ENCODE measurements at places on chromosomes 12 and 14.

DNA sequence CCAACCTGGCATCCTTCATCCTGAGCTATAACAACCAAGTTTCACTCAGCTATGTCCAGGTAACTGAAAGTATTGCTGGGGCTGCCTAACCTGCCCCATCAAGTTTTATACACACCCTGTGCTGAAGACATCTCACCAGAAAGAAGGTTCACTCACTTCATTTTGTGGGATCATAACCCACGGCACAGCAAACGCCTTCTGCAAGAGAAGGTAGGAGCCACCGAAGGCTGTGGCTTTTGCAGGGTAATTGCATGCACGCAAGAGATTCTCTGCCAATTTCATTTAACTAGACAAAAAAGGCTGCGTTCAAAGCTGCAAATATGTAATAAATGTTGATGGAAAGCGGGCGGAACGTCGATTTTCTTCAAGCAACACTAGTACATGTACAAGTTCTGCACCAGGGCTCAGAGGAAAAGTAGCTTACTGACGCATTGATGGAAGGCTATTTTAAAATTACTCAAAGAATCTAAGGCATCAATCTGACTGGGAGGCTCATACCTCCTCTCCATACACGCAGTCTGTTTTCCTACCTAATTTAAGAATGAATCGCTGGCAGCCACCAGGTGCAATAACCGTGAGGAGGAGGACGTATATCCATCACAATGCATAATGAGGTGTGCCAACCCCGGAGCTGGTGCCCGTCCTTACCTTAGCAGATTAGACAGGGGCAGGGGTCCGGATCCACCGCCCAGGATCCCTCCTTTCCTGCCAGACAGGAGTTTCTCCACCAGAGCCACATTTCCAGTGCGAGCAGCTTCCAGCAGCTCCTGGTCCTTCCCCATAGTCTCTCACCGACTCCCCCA, 1.1 kb downstream of the ANKS1B start:
- no peak for DNase-seq

GRCh38 chr12:68349921-68350606, 17.9 kb upstream of the MDM1 start:
- DNase-seq, result no peak

DNA sequence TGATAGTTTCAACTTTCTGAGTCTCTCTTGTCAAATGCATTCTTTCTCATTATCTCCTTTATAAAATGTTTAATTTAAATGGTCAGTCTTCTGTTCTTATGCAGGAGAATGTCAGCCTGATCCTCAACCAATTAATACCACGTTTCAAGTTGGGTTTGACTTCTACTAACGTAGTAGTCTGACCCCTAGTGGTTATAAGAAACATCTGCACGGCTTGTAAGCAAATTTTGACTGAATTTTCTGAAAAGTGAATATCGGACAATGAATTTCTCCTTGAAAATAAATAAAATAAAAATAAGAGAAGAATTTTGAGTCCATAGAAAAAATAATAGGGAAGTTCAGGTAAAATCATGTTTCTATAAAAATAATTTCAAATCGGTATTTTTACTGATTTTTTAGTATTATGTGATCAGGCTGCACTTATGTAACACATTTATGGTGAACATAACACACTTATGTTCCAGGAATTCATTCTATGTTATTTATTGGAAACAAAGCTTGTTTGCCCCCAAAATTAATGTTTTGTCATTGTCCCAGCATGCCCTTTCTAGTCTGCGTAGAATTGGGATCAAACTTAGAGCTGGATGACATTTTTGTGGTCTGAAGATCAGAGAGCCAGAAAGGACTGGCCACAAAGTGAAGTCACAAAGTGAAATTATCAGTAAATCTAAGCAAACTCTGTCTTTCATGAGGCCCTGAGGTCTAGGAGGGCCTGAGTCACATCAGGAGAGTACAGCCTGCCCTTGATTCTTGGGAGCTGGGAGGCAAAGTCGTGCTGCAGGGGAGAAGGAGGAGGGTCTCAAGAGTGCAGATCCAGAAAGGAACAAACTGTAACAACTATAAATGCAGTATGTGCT, 101.2 kb upstream of the STXBP6 start:
- DNase-seq, result no peak

DNA sequence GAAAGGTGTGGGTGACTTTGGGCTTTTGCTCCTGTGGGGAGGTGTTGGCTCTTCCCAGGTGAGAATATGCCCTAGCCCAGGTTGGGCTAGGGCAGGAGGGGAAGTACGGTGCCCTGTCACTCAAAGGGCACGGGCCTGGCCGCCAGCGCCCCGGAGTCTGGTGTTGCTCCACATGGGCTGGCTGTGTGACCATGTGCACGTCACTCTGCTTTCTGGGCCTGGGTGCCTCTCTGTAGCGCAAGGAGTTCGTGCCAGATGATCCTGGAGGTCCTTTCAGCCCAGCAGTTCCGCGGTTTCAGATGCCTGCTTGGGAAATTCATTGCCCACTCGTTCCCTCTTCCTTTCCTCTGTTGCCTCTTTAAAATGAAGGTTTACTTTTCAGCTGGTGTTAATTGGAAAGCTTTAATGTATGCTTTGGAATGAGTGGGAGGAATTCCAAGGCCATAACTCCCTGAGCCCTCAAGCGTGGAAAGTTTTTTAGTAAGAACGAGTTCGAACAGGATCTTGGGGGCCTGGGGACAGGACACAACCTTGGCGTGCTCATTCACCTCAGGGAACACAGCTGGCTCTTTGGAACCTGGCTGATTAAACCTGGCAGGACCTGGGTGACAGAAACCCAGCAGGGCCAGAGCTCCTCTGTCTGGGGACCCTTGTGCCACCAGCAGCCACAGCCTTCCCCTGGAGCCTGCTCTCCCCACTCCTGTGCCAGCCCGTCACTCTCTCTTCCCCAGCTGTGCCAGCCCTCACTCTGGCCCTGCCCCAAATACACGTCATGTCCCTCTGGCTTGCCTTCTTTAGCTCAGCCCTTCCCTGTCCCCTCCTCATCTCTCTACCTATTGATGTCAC, 42.8 kb downstream of the TSPAN9 start:
- no peak for DNase-seq

- DNase-seq, result no peak
Measured at GRCh38 chr12:108129017-108129812, at the start of gene WSCD2. TSS of gene WSCD2 (plus strand) at chr12:108129288. CDS start at chr12:108195833, 66,545 bp downstream.

GRCh38 chr12:5627053-5627630, 195.2 kb downstream of the NTF3 start:
- no peak for DNase-seq

GRCh38 chr12:51687177-51687576, 96.1 kb downstream of the SCN8A start:
- DNase-seq, result no peak

DNA sequence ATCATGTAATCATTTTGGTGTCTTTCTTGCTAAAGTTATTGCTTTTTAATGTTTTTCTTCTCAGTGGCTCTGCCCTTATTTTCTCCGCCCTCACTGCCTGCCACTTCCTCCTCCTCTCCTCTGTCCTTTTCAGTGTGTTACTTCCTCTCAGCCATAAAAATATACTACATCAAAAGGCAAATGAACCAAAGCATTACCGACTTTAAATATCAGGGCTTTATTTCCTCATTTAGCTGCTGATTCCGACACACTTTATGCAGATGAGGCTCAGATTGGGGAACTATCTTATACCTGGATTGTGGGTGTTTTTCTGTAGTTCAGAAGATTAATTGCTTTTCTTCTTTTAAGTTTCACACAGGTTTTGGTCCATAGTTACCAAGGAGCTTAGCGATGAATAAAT, 118.1 kb downstream of the CMAS start:
- no peak for DNase-seq

GRCh38 chr12:28349196-28349595, 158.9 kb downstream of the CCDC91 start:
- DNase-seq, result no peak

GRCh38 chr14:92316937-92317336, 6.0 kb upstream of the SLC24A4 start:
- no peak for DNase-seq

- DNase-seq, result no peak
Measured at GRCh38 chr12:38477340-38478090, 160.9 kb downstream of the ALG10B start.

GRCh38 chr14:72611506-72611905, 282.4 kb downstream of the DPF3 start:
- no peak for DNase-seq

DNA sequence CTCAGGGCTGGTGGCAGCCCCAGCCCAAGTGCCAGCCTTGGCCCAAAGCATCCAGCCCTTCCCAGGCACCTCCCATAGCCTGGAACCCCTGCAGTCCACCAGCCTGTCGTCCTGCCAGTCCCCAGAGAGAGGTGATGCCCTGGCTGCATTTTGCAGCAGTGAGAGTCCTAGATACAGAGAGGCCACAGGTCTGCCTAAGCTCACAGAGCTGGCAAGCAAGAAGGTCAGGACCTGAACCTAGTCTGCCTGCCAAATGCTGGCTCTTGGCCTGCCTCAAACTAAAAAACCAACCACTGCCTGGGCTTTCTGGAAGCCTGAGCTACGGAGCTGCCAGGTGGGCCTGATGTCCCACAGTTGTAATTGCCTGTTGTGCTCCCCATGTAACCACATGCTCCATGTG, 164.9 kb downstream of the PHETA1 start:
- DNase-seq, result no peak

GRCh38 chr14:52312931-52313355, 1.2 kb upstream of the PTGER2 start:
- DNase-seq, result no peak

DNA sequence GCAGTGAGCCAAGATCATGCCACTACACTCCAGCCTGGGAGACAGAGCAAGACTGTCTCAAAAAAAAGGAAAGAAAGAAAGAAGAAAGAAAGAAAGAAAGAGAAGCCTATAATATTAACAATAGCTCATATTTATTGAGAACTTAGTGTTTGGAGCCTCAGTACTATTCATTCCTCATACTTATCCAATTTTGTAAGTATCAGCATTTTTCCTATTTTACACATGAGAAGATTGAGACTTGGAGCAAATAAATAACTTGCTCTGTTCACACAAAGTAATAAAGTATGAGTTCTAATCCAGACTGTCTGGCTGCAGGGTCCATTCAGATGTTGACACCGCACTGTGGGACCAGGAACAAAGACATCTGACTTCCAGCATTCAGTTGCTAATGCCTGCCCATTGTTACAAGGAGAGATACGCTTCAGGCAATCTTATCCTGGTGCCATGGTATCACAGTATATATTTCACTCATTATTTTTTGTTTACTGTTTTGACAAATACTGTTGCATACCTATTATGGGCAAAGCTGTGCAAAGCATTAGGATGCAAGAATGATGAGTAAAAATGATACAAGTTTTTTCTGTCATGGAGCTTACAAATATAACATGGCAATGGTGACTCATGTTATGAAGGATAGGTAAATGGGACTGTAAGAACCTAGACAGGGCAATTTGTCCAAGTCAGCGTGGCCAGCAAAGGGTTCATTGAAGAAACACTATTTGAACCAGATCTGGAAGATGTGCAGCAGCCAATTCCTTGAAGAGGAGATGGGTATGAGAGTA, 21.4 kb upstream of the TMTC2 start:
- DNase-seq, result no peak

DNA sequence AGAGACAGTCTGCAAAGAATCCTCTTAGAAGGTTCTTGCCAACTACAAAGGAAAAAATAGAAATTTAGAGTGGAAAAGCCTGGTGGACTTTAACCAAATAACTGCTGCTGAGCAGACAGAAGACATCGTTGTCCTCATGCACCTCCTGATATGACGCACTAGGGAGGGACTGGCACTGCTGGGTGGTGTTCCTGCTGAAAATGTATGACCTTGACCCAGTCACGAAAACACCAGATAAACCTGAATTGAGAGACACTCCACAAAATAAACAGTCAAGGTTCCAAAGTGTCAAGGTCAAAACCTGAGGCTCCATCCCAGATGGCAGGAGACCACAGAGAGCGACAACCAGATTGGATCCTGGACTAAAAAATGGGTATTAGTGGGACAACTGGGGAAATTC, 61.9 kb downstream of the CHGA start:
- no peak for DNase-seq

- DNase-seq, result no peak
Measured at GRCh38 chr12:58725400-58726105, 194.8 kb downstream of the LRIG3 start.

DNA sequence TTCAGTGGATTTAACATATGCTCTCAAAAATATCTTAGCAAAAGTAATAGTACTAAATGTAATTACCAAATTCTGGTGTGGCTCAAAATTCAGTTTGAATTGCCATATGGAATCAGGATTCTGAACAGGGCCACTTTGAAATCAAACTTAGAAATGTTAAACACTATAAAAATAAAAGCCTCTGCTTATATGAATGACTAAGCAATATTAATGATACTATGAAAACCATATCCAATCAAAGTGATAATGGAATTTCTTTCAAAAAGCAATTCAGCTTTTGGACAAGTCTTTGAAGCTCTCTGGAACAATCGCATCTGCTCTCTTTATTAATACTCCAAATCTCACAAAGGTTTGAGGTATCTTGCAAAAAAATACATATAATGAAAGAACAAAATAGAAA, 51.6 kb downstream of the ERGIC2 start:
- no peak for DNase-seq

- no peak for DNase-seq
Measured at GRCh38 chr14:66403183-66403582, 83.0 kb upstream of the CCDC196 start.

DNA sequence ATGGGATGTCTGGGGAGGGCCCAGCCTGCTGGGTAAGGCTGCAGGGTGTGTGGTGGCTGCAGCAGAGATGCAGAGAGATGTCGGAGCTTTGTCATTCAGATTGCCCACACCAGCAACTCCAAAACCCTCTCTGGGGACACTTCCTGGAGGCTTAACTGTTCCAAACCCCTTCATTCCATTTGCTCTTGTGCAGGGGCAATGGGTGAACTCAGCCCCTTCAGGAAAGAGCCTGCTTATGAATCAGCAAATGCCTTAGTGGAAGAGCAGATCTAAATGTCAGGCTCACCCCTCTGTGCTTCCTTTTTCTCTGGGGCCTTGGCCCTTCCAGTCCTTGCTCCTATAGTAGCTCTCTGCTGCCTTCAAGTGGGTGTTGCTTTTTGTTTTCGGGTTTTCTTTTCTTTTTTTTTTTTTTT, 36.7 kb upstream of the GPATCH2L start:
- no peak for DNase-seq

DNA sequence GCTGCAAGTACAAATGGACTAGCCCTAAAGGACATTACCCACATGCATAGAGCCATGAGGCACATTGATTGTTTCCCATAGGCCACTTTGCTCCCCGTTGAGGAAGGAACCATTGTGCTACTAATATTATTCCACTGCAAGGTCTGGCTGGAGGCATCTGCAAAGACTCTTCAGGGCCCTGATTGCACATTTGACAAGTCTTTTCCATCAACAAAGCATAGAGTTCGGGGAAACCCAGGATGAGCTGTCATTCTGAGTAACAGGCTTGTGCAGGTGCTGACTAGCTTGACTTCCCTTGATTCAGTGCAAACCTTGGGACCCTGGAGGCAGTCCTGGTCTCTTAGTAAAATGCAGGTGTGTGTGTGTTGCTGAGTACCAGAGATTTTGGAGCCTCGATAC, 73.8 kb downstream of the SUSD6 start:
- peak; percentile 66 for DNase-seq

- DNase-seq, result peak; percentile 14
Measured at GRCh38 chr12:104957719-104958000, 430 bp downstream of the SLC41A2 start.

- DNase-seq, result no peak
Measured at GRCh38 chr14:74265301-74265965, 26.2 kb downstream of the VSX2 start.
